ENCODE measurements at places on chromosomes 3 and 15.

DNA sequence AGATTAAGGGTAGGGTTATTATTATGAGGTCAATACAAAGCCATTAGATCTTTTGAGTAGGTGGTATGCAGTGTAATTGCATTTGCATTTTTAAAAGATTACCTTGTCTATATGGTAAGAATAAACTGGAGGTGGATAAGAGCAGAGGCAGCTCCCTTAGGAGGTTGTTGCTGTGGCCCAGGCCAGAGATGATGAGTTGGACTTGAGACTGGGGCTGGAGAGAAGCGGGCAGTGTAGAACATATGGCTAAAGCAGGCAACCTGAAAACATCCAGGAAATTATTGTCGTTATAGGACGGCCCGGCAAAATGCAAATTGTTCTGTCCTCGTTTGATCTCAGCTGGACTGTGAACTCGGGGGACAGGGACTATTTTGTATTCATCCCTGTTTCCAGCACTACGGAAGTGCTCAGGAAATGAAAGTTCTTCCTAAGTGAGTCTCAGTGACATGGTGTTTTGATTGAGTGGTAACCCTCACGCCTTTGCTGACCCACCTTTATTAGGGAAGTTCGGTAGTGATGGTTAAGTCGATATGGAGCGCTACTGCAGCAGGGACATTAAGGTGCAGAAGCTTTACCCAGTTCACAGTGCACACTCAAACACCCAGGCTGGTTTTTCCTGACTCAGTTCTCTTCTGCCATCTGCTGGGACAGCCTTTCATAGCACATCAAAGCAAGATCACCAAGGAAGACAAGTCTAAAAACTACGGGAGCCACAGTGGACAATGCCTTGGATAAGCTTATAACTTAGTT lies 27.2 kb upstream of the VPS33B start:
- peak; percentile 38 for DNase-seq

DNA sequence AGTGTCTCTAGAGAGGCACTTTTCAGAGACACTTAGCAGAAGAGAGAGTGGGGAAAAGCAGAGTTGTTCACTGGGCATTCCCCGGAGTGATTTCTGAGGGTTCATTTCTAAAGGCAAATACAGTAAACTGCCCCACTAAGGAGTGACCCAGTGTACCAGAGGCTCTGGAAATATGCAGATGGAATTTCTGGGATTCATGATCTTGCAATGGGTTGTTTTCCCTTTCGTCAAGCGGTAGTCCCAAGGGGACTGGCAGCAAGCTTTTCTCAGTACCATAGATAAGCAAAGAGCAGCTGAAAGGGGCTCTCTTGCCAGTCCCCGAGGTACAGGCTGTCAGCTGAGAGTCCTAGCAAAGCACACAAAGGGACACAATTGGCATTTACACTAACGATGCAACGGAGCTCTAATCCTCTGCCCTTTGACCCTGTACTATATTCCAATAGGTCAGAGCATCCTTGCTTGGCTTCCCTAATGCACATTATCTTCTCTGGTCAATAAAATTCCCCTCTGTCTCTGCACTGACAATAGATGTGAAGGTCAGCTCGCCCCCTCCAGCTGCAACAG lies 155.6 kb downstream of the SEMA6D start:
- no peak for DNase-seq

DNA sequence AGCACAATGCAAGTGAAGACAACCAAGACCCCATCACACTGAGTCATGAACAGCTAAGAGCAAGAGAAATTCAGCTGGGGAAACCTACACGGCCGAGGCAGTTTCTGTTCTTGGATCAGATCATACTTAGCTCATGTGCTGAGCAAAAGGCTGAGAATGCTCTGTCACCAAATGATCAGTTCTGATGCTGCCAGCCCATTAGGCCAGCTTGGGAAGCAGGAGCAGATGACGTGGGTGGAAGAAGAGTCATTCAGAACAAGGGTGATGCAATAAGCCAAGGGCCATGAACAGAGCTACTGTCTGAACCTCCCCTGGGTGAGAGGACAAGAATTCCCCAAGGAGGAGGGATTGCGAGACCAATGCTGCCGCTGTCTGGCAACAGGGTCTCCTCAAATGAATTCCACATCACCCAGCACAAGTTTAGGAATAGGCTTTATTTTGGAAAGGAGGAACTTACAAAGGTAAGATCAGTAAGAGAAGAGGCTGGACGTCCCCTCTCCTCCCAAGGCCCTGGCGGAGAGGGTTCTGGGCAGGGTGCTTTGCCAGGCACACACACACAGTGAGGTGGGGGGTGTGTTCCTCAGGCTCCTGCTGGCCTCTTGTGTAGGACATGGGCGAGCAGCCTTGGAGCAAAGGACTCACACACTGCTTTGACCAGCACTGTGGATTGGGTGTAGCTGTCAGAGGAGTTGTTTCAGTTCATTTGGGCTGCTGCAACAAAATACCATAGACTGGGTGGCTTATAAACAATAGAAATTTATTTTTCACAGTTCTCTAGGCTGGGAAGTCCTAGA lies 65.6 kb upstream of the CTXND1 start:
- peak; percentile 84 for DNase-seq

DNA sequence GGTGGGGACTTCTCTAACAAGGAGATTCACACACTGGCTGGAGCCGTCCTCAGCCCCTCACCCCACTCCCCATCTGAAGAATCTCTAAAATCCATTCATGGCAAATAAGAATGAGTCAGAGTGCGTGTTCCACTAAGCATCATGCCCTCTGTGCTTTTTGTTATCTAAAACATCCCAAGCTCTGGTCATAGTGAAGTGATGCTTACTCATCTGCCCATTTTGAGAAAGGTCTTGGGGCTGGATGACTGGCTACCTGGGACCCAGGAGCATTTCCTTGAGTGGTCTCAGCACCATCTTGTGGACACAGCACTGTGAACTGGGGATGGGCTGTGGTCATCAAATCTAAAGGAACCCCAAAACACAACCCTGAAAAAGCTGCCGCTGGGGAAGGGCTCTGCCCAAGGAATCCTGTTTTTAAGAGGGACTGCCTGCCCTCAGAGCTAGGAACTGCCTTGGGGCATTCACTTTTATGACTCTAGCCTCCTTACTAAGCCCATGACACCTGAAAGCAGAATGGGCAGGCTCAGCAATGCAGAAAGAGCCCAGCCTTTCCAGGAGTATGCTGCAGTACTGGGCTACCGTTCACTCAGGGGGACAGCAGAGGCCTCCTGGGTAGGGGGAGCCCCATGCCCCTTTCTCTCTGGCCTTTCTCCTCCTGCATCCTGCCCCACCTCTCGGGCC lies 53.5 kb downstream of the ZBTB38 start:
- DNase-seq, result no peak

DNA sequence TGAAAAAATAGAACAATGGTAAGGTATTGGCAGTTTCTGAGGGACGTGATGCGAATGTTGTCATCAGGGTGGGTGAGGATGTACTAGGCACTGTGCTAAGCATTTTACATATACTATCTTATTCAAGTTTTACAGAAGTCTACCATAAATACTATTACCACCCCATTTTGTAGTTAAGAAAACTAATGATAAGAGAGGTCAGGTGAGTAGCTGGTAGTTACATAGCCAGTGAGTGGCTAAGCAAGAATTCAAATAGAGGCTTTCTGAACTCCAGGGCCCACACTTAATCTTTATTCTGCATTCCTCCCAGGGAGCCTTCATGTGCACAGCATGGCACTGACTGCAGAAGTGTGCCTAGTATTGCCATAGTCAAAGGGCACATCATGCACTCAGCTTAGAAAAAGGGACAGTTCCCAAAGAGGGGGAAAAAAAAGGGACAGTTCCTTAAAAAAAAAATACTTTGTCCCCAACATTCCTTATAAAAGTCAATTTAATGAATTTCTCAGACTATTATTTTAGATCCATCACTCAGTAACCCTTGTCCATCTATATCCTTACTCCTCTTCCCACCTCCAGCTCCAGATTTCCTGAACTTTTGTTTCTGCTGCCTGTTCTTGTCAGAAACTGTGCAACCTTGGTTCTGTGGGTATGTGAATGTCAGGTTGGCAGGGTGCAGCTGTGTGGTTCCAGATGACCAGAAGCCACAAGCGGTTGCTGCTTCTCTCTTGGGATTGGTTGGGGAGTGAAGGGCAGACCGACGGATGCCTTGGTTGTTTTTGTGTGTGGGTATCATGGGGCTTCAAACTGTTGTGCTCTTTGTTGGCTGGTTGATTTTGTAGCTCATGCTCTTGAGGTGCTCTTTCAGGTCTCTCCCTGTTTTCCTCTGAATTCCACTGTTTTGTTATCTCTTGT lies 8.3 kb downstream of the MAPKBP1 start:
- no peak for DNase-seq
